Activated CD8-positive, alpha-beta T cell treated with anti-CD3 and anti-CD28 coated beads for 36 hours (primary cell): ENCODE measurements at places on chromosomes 5 and 9.
A peak's percentile ranks its signal among the peaks of the same experiment; 100 is the strongest.

- DNase-seq, result no peak
Observed at GRCh38 chr5:6570530-6570929, 62.3 kb downstream of the NSUN2 start.

DNA sequence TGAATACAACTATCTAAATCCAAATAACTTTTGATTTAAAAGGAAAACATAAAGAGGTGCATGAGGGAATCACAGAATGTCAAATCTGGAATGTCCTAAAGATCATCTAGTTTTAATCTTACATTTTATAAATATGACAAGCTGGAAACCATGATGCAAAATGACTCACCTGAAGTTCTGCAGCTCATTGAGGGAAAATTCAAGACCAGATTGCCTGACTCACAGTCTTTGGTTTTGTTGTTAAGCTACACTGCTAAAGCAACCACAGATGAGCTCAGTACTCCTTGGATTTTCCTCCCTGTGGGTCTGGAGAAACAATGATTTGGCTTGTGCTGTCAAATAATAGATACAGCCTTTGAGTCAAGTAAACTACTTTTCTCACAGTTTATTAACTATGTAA is 19.1 kb upstream of the EDIL3 start:
- no peak for DNase-seq

DNA sequence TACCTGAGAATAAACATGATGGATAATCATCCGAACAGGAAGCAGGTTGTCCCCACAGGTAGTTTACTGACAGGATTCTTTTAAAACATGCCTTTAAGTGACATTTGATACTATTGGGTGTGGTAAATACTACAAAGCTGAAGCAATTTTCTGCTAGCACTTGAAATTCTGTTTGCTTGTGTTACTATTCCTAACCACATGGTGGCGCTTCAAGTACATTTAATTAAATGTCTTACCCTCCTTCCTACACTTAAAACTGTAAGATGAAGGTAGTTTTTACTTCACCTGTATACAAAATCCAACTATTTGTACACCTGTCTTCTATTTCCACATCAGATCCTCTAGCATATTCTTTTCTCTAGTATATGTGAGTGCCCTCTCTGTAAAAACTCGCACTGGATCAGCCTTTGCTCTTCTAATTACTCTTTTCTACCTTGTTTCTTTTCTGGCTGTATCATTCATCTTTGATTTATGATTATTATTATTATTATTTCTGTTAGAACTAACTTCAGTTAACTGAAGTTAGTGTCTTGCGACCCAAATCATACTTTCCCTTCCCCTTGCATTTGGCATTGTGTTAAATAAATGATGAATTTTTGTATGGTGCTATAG is 18.4 kb downstream of the SLC25A46 start:
- peak; percentile 15 for DNase-seq

- peak; percentile 4 for DNase-seq
Observed at GRCh38 chr5:157718519-157718918, 12.7 kb upstream of the THG1L start.
